ENCODE measurements at places on chromosomes 2 and 18.

DNA sequence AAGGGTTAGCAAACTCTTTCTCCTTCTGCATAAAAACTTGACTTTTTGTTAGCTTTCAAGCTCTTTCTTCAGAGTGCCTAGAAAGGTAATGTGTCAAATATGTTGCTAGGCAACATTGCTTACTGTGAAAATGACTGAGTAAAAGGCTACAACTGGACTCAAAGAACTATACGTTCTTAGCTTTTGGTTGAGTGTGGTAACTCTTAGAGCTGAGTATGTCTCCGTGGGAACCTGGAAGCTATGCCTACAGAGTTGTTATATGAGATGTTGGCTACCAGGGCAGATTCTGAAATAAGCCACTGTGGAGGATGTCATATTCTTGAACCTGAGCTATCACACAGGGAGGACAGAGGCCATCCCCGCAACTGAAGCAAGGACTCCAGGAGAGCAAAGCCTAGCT is 105.5 kb downstream of the ARL6IP6 start:
- no peak for DNase-seq

- DNase-seq: no peak
Observed at GRCh38 chr2:81545626-81546025, 1241.1 kb upstream of the LRRTM1 start.

GRCh38 chr2:100018341-100019193 is 123.8 kb downstream of the AFF3 start:
- DNase-seq: no peak

DNA sequence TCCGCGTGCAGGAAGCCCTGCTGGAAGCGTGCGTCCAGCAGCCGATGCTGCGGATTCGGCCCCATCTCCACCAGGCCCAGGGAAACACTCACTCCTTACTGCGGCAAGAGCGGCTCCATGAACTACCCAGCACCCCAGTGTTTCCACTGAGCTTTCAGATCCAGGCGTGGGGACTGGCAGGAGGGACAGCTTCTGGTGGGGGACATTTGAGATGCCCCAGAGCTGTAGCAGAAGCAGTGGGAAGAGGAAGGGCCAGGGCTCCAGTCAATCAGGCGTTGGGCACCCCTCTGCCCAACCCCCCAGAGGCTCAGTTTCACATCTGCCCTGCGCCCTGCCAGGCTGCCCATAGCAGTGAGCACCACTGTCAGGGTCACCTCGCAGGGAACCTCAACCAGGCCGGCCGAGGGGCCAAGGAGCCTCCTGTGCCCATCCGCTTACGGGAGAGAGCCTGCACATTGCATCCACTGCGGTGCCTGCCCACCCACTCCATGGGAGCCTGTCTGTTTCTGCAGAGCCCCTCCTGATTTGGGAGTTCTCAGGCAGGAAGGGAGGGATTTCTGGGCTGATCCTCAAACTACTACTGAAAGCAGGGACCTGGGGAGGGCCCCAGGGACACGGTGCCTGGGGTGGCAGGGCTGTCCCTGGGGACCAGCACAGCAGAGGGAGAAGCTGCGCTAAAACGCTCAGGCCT is 4.6 kb downstream of the AGXT start:
- DNase-seq: no peak

GRCh38 chr2:236712961-236713673 is 143.5 kb downstream of the ACKR3 start:
- no peak for DNase-seq

All from stimulated activated CD4-positive, alpha-beta T cell treated with anti-CD3 and anti-CD28 coated beads, TNF-alpha, amount 100 ng/mL, for 24 hours (primary cell).